Heart left ventricle (tissue), 16 donors: ENCODE measurements at places on chromosomes 16 and 17. TPM values are rescaled to one million over a fixed set of nuclear protein-coding genes. Genes with fewer than 3 reads are reported as not detected.

- no peak for DNase-seq
Observed at GRCh38 chr16:4325253-4325758, 9.4 kb downstream of the GLIS2 start.

Gene ASPHD1
- 0.54 TPM for polyA plus RNA-seq

Gene CD300H
- polyA plus RNA-seq = 0.30 TPM

Gene MAF
- 2.8 TPM for polyA plus RNA-seq

DNA sequence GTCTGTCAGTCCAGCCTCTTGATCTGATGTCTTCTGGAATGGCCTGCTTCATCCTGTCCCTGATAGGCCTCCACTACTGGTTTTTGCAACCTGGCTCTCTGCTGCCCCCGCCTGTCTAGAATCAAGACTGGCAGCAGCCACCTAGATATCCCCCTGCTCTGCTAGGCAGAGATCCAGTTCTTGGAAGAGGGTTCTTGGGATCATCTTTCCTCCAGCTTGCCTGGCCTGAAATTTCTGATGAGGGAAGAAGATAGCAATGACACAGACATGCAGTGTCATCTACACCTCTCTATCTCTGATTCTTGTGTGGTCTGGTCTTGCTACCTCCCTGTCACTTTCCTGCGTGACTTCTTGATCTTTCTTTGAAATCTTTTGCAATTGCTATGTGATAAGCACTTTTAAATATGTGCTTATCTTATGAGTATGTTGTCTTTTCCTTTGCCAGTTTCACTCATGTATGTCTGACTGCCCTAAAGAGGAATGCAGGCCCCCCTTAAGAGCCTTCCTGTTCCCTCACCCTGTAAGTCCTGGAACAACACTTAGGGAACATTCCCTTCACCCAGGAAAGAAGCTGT, 20.3 kb upstream of the NFATC3 start:
- peak; percentile 82 for DNase-seq

GRCh38 chr17:41490000-41490990, 585 bp upstream of the KRT36 start:
- DNase-seq = no peak

DNA sequence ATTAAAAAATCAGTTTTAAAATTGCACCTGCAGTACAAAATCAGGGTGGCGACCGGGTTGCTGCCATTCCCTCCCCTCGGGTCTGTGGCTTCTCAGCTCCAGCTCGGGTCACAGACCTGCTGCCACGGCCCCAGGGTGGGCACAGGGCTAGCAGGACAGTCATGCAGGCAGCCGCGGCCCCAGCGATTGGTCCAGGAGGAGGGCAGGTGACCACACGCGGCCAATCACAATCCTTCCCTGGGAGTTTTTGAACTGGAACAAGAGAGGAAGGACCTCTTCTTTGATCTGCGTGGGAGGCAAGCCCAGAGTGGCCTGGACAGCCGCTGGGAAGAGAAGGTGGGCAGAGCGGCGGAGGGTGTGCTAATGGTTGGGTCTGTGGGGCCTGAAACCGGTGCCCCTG, 25.5 kb downstream of the CBFA2T3 start:
- DNase-seq = no peak

Gene PRMT7
- polyA plus RNA-seq = 37.4 TPM

Gene C16orf86
- 2.1 TPM for polyA plus RNA-seq

DNA sequence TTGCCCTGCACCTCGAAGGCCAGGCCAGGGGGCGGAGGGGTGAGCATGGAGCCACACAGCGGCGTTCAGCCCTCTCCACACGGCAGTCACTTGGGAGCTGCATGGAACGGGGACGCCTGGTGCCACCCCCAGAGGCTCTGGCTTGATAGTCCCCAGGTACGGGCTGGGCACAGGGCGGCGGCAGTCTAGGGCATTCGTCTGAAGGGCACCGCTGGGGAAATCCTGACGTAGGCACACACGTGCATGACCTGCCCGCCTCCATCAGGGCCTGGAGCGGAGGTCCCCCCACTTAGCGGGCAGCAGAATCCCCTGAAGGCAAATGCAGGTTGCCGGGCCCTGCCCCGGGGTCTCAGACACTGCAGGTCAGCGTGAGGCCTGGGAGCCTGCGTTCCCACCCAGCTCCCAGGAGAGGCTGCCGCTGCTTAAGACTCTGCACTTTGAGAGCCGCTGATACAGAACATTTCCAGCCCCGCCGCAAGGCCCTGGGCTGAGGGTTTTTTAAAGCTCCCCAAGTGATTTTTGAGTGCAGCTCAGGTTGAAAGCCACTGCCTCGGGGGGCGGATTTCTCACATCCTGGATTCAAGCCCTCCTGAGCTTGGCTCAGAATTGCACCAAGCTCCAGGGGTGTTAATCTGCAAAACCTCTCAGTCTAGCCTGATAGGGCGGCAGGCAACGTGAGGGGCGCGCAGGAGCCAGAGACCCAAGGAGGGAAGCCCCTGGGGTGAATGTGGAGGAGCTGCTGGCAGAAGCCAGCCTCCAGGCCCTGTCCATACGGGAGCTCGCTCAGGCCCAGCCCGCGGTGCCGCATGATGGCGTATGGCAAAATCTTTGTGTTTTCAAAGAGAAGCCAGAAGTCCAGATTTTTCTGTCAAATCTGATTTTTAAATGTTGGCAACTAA, 182.3 kb upstream of the GSE1 start:
- DNase-seq = peak; percentile 44

- no peak for DNase-seq
Observed at GRCh38 chr16:54288030-54288834, 1.6 kb upstream of the IRX3 start.

DNA sequence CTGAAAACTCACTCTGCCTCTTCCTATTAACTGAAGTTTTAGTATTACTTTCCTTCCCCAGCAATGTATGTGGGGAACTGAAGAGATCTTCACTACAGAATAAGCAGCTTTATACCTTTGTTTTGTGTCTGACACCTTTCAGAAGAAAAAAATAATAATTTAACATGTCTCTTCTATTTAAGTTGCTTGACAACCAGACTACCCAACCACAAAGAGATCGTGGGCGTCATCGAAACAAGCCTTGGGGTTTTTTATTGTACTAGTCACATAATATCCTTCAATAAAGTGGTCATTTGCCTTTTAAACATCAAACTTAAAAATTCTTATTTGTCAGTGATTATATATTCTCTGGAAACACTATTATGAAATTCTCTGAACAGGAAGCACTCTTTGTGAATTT, 123.7 kb downstream of the CHD9NB start:
- DNase-seq = no peak

DNA sequence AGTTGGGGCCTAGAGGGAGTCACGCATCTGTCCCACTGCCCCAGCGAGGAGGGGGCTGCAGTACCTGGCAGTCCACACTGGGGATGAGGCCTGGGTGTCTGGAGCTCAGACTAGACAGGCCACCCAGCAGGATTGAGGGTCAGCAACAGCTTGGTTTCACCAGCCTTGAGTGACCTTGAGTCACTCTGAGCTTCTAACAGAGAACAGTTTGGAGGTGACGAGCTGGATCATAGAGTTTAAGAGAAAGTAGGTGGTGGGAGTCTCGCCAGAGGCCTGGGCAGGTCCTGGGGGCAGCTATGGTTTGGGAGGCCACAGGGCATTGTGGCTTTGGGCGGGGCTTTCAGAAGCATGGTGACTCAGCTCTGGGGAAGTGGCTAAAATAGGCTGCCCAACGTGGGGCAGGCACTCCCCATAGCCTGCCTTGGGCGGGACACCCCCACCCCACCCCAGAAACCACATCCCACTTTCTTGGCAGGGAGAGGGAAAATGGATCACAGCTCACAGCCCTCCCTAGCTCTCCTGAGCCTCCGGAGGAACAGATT, 20.5 kb downstream of the CDC42EP4 start:
- DNase-seq = peak; percentile 72
